Testis (tissue), 5 donors: ENCODE measurements at places on chromosomes 13 and 19. TPM values are rescaled to one million over a fixed set of nuclear protein-coding genes. Genes with fewer than 3 reads are reported as not detected.

GRCh38 chr19:45809643-45810159 lies 5.4 kb downstream of the RSPH6A start:
- peaks cover 2% of the 10 kb centered on the region for H3K4me1 ChIP-seq
- no peaks in the 10 kb centered on the region for H3K27me3 ChIP-seq
- H3K36me3 ChIP-seq = no peaks in the 10 kb centered on the region
- DNase-seq = no peak
- no peak overlapping the region for H3K4me3 ChIP-seq

GRCh38 chr19:7603919-7604318 lies 8.3 kb downstream of the CAMSAP3 start:
- no peak for DNase-seq
- H3K27ac ChIP-seq = no peak overlapping the region
- peaks cover 33% of the 10 kb centered on the region for H3K4me1 ChIP-seq
- H3K27me3 ChIP-seq = no peaks in the 10 kb centered on the region
- H3K4me3 ChIP-seq = no peak overlapping the region

- H3K27ac ChIP-seq = no peak overlapping the region
- no peak overlapping the region for H3K4me3 ChIP-seq
- no peaks in the 10 kb centered on the region for H3K36me3 ChIP-seq
- no peaks in the 10 kb centered on the region for H3K27me3 ChIP-seq
Observed at GRCh38 chr13:21615427-21615826, 11.5 kb upstream of the MICU2 start.

Gene MAB21L1
- not detected for total RNA-seq

DNA sequence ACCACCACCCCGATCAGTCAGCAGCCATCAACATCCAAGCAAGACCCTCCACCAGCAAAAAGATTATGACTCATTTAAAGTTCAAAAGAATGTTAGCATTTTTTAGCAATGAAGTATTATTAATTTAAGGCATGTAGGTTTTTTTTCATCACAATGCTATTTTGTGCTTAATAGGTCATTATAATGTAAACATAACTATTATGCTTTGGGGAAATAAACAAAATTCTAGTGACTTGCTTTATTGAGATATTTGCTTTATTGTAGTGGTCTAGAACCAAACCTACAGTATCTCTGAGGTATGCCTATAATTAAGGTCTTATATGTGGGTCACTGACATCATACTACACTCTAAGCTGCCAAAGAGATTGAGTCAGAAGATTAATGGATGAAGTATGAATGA lies 20.0 kb downstream of the KLF12 start:
- no peaks in the 10 kb centered on the region for H3K4me1 ChIP-seq
- no peak for DNase-seq
- H3K4me3 ChIP-seq = no peak overlapping the region
- no peak overlapping the region for H3K27ac ChIP-seq

Gene F7
- total RNA-seq = 2.4 TPM
